ENCODE measurements at places on chromosomes 3 and 15.

DNA sequence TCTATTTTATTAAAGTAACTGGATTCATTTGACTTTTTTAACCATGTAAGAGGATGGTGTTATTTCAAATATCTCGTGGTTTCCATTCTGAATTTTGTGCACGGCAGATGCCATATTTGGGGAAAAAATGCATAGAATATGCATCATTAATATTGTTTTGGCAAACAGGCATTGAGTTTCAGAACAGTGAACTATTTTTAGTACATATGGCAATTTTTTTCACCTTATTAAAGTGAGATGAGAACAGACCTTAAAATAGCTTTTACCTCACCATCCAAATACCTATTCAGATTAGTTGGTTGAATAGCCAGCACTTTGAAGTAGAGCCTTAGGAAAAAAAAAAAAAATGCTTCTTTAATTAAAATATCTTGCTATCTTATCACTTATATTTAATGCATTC is 117.3 kb upstream of the FLNB start:
- no peak for DNase-seq

DNA sequence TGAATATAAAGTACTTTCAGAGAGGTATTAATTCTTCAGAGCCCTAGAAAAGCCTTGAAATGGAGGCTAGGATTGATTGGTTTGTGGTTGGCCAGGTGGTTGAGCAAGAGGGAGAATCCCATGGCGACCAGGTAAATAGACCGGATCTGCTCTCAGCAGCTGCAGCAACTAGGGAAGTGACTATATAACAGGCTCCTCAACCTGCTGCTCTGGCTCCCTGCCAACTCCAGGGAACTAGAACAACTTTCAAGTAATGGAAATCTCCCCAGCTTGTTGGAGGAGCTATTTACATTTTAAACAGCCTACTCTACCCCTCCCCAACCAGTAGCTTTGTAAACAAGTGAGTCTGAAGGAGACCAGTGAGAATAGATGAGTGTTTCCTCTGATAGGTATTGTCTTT is 121.8 kb upstream of the CADM2 start:
- DNase-seq, result no peak

GRCh38 chr15:39595338-39596221 is 14.7 kb downstream of the THBS1 start:
- DNase-seq, result no peak

DNA sequence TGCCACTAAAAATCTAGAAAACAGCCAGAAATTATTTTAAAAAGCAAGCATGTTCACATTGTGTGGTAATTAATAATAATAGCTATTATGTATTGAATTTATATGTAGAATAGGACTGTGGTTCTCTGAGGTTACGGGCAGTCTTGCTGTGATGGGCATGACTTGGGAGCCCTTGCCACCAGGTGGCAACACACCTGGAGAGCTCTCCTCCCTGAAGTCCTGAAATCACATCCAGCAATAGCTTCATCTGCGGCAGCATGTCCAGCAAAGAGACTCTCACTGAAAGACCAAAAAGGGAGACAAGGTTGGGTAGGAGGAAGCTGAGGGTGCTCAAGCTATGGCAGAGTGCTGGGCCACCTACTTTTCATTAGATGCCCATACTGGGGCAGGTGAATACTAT is 206.8 kb upstream of the IL12A start:
- no peak for DNase-seq

- no peak for DNase-seq
These were observed 54.3 kb upstream of the NEK10 start for GRCh38 chr3:27423463-27423862.

- no peak for DNase-seq
These were observed 117.7 kb downstream of the C3orf38 start for GRCh38 chr3:88267441-88267840.

DNA sequence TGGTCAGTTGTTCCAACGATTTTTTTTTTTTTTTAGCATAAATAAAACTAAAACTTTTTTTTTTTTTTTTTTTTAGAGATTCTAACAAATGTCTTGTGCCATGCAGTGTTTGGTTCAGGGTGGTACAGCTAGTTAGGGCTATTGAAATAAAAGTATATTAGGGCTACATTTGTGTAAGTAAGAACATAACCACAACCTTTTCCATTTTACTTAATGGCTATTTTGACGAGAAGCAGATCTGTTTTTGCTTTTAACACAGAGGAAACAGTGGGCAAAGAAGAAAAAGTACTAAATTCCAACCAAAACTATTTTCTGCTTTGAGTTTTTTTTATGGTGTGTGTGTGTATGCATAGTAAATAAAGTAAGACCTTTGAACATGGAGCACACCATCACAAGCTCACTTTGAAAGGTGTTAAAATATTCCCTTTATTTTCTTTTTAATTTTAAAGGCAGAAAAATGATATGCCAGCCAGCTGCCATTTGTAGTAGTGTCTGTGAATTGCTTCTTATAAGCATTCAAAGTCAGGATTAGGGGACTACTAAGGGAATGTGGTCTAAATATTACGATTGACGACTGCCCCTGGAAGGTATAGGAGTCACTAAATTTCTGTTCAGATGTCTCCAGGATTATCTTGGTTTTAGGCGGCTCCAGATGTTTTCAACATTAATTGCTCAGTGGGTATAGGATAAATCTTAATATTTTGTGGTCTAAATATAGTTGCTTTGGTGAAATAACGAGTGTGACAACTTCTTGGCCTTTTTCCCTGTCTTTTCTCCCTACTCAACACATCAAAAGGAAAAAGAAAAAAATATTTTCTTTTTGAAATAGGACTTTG is 3.1 kb downstream of the RARB start:
- DNase-seq, result no peak

DNA sequence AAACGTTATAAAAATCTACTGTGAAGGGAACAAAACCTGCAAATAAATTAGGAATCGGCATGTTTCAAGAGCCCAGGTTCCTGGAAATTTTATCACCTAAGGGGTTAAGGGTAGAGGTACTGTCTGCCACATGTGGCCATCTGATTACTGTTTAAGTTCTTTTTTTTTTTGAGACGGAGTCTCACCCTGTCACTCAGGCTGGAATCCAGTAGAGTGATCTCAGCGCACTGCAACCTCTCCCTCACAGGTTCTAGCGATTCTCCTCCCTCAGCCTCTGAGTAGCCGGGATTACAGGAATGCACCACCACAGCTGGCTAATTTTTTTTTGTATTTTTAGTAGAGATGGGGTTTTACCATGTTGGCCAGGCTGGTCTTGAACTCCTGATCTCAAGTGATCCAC is 35.8 kb downstream of the UQCC5 start:
- DNase-seq, result no peak

- DNase-seq, result no peak
These were observed 236.9 kb downstream of the CADPS start for GRCh38 chr3:62638316-62638715.

DNA sequence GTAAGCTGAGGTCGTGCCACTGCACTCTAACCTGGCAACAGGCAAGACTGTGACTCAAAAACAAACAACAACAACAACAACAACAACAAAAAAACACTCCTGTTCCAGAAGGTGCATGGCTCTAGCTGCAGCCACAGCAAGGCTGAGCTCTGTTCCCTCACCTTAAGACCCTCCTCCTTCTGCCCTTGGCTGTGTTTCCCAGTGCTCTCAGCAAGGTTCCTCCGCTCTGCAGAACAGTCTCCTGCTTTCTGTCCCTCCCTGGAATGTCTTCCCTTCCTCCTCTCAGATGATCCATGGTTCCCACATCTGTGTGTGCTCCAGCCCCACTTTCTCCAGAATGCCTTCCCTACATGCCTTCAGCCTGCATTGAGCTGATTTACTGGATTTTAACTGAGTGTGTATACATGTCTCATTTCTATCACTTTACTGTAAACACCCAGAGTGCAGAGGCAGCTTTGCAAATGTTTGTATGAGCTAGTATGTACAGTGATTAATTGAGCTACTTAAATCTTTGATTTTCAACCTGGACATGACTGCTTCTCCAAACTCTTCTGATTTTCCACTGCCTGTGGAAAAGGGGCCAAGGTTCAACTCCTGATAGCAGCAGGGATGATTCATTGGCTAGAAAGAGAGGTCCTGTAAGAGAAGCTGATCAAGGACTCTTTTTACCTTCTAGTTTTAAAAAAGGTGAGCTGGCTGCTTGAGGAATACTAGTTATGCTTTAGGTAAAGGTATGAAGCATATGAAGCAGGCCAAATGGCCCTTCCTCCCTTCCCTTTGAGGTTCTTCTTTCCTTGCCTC is 14.7 kb downstream of the ANKUB1 start:
- DNase-seq, result no peak

DNA sequence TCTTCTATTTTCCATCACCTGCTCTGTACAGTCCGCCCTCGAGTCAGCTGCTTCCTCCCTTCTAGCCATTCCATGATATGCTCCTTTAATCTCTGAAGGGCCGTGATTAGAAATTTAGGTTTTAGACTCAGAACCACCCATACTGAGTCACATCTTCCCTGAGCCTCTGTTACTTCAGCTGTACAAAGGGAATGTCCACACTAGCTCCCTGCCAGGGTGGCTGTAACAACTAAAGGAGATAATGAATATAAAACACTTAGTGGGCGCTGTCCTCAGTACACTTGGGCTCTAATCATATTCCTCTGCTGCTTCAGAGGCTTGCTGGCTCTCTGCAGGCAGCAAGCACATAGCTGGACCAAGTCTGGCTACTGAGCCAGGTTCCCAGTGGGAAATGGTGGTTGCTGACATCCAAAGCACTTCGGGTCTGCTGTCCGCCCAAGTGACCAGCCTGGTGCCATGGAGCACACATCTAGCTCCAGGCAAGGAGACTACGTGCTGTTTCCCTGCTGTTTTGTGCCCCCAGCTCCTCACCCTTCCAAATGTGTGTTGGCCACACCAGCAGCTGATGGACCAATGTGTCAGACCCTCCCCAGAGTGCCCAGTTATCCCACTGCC is 901 bp upstream of the CHST14 start:
- no peak for DNase-seq

DNA sequence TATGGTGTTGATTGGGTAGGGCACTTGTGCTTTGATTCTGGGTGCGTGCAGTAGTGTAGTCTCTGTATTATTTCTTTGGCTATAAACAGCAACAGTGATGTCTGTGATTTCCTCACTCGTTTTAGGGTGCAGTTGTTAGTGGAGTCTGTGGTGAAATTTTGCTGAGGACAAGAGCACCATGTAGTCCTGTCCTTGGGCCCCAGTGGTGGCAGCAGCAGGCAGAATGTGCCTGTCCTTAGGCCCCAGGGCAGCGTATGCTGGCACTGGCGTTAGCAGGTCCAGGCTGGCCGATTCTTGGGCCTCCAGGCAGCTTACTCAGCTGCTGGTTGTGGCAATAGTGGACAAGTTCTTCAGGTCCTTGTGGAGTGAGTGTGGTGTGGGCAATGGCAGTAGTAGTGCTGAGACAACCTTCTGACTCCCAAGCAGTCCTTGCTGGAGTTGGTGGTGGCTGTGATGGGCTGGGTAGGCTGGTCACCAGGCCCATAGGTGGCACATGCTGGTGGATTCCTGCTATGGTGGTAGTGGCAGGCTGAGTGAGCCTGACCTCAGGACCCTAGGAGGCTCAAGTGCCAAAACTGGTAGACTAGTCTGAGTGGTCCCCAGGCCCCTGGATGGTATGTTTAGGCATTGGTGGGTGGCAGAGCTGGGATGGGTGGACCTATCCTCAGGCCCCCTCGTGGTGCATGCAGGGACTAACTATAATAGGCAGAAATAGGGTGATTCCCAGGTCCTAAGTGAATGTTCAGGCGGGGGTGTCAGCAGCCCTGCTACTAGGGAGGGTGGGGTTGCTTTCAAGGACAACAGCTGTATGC is 56.3 kb downstream of the TNFAIP8L3 start:
- DNase-seq, result no peak

- DNase-seq, result no peak
These were observed 630 bp downstream of the CACNA2D2 start for GRCh38 chr3:50502584-50503423.

- no peak for DNase-seq
These were observed 648.8 kb upstream of the KCNMB2 start for GRCh38 chr3:177887475-177887874.

DNA sequence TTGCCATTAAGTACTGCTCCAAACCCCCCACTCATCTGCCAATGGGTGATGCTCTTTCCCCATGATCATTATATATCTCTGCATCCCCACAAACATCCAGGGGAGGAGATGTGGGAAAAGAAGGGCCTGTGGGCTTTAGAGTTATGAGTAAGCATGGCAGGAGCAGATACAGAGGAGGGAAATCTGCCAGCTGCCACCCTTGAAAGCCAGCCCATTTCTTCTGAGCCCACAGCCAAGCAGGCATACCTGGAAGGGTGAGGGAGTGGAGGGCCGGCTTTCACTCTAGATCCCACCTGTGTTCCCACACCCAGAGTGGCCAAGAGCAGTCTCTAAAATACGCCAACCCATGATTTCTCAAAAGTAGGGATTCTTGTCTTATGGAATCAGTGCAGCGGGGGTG is 1.7 kb upstream of the SLC25A38 start:
- DNase-seq, result no peak

- no peak for DNase-seq
These were observed 19.0 kb downstream of the NUP210 start for GRCh38 chr3:13401149-13401548.

GRCh38 chr3:10933470-10933804 is 59.1 kb upstream of the SLC6A1 start:
- DNase-seq, result no peak

DNA sequence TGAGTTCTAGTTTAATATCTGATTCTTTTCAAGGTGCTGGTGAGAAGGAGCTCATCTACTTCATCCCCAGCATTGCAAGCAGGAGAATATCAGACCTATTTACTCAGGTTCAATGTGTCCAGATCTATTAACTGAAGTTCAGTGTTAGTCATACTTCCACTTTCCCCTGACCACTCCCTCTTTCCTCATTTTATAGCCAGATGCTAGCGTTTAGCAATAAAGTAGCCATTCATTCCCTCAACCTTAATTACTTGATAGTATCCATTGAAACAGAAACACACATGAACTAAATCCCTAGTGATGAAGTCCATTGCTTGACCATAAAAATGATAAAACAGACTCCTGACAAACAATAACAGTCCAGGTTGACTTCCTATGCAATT is 60.0 kb downstream of the RPL22L1 start:
- DNase-seq, result peak; percentile 35

DNA sequence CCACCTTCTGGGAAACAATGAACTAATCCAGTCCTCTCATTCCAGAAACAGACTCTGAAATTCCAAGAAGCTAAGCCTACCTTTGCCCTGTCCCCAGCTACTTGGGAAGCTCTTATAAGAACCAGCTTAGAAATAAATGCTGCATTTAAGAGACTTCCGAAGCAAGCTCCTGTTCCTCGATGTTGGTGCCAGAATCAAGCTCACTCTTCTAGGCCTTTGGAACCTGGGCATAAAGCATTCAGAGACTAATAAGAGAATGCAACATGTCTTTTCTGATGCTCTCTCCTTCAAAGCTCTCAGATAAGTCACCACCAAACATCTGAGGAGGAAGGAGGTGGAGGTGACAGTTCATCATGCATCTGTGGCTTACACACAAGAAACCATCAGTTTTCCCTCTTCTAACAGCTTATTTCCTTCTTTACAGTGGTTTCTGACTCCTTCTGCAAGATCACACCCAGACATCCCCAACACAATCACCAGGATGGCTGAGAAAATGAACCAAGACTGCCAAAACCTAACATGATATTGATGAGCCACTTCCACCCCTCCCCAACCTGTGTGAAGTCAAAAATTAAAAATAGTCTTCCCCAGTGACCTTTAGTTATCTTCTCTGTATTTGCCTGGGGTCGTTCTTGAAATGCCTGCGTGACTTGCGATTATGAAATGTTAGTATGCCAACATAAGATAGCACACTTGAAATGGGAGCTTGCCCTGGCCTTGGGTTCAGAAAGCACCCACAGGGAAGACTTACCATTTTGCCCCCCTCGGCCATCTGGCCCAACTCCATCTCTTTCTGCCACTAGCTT is 11.5 kb downstream of the ARHGEF3 start:
- peak; percentile 63 for DNase-seq

GRCh38 chr3:14505803-14506500 is 34.2 kb downstream of the GRIP2 start:
- no peak for DNase-seq

GRCh38 chr3:157265931-157266330 is 106.0 kb upstream of the CCNL1 start:
- no peak for DNase-seq
